NCI-H1048 (cell line): ENCODE measurements at places on chromosomes 3 and 15.
A peak's percentile ranks its signal among the peaks of the same experiment; 100 is the strongest.

DNA sequence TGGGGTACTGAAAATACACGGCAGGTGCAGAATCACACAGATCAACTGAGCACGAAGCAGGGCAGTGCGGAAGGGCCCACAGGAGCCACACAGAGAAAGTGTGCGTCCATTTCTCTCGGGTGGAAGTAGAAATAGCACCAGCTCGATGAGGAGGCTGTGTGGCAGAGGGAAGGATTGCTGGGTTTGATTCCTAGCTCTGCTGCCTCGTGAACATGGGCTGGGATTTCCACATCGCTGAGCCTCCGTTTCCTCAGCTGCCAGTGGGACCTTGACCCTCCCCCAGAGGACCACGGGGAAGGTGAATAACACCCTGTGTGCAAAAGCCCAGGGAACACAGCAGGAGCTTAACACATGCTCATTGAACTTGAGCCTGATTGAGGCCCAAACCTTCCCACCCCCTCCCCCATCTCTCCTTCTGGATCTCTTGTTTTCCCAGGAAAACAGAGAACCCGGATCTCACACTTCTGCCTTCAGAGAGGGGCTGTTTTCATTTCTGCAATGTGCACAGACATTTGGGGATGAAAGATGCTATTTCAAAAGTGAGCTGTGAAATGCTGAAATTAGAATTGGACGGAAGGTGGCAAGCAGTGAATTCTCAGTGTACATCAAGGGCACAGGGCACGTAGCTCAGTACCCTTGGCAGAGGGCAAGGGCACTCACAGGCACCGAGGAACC lies 38.4 kb downstream of the ABTB1 start:
- DNase-seq, result no peak

GRCh38 chr3:176041812-176042211 lies 1155.5 kb downstream of the TBL1XR1 start:
- DNase-seq, result no peak

GRCh38 chr15:87349181-87349580 lies 907.4 kb downstream of the NTRK3 start:
- no peak for DNase-seq

GRCh38 chr15:29133321-29133720 lies 136.3 kb downstream of the NSMCE3 start:
- DNase-seq, result no peak

GRCh38 chr3:159854500-159855124 lies 134.0 kb upstream of the IL12A start:
- DNase-seq, result no peak

DNA sequence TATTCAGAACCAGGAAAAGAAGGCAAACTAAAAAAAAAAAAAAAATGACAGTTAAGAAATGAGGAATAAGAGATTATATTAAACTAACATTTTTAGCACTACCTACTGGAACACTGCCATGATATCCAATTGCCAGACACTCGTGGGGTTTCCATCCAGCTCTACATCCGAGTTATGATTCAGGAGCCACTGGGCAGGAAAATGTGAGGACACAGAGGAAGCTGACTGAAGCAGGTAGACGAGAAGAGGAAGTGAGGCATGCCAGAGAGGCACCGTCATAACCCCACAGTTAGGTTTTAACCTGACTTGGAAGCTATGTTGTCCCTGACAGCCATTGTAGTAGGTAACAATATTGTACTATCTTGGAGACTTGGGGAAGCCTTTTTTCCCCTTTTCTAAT lies 495.0 kb downstream of the NLGN1 start:
- DNase-seq, result no peak

DNA sequence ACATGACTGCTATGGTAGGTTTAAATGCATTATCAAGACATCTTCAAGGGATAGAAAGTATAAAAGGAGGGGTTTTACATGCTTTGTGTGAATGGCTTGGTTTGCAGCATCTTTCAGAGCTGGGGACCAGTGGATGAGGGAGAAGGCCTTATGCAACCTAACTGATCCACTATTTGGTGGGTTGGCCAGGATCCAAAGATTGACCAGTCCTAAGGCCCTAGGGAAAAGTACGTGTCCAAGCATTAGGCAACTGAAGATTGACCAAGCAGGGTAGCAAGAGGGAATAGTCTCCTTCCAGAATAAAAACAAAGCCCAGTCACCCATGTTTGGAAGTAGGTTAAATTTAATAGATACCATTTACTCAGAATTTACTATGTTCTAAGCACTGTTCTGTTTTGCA lies 509.3 kb downstream of the EPHB1 start:
- DNase-seq, result no peak

DNA sequence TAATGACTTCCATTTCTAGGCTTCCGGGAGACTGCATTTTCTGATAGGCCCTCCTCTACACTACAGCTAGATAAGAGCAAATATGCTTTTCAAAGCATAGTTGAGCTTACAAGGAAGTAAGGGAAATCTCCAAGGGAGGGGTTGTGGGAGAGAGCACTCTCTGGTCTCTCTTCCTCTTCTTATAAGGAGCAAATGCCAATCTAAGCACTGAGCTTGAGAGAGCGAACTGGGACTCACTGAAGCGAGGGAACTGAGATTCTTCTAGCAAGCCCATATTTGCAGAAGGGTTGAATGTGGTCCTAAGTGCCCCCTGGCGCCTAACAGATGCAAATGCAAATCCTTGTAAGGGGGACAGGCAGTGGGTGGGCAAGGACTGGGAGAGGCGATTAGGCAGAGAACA lies 164.8 kb downstream of the ERC2 start:
- DNase-seq, result no peak

GRCh38 chr15:92877416-92877815 lies 22.7 kb upstream of the CHD2 start:
- DNase-seq, result no peak

DNA sequence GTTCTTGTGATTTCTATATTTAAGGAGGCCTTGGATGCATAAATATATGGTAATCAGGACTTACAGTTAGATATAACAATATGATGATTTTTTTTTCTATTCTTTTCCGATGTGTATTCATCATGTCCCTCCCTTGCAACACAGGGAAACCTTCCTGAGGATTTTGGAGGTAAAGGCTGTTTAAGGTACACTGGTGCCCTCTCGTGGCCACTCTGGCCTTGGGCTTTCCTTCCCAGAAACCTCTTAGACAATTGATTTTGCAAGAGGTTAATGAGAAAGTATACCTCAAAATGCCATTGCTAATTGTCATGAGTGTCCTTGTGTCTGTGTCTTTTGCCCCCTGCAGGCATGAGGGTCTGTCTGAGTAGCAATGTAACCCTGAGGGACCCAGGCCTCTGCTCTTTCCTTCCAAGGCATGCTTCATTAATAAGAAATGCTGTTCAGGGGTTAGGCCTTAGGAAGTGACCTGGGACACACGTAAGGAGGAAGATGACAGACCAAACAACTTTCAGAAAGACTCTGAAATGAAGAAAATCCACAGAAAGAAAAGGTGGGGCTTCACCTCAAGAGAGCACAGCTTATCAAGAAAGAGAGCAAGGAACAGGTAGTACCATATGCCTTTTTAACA lies 70.3 kb upstream of the PPP2R3A start:
- DNase-seq, result peak; percentile 70

DNA sequence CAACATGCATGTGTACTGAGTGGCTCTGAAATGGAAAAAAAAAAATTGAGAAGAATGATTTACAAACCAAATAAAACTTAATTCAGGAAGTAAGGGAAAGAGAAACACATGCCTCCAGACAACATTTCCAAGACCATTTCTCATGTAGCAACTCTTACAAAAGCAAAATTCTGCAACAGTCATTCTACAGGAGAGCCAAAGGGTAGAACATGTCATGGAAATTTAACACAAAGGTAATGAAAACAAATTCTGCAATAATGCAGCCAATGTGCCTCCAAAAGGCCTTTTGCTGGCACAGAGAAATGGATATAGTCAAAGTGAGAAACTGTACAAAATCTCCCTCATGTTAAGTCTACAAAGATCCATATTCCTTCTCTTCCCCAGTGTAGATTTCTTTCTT lies 4.0 kb downstream of the PEX11A start:
- no peak for DNase-seq
